Fibroblast of skin of left biceps (primary cell): ENCODE measurements at places on chromosomes 13 and 19.

- DNase-seq = no peak
These were observed 9.1 kb upstream of the LHFPL6 start for GRCh38 chr13:39612023-39612637.

DNA sequence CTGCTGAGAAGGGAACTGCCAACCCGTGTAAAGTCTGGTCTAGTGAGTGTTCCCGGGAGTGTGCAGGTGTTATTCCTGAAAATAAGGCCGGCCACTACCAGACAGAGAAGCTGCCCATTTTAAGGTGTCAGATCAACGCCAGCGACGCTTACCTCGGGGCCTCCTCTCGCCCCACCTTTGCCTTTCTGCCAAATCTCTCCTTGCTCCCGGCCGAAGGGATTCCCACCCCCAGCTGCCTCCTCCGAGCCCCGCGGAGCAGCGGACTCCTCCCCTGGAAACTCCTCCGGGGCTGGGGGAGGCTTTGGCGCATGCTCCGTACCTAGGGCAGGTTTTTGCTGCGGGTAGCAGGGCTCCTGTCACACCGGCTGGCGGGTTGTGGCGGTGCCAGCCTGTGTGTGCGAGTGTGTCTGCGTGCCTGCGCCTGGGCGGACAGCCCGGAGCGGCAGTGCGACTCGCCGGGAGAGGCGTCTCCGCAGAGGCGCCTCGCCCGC, at the start of gene HS6ST3:
TSS of gene HS6ST3 (plus strand) at position 359 of the 491 bp plus-strand sequence.
- DNase-seq = no peak

GRCh38 chr19:10107817-10108367, 1.7 kb downstream of the PPAN start:
- DNase-seq = no peak

GRCh38 chr13:38635030-38635429, 51.8 kb upstream of the FREM2 start:
- no peak for DNase-seq

GRCh38 chr19:771332-771785, 20.4 kb downstream of the MISP start:
- no peak for DNase-seq

- DNase-seq = peak; percentile 2
These were observed 55.2 kb downstream of the SPATA13 start for GRCh38 chr13:24215732-24216131.

- DNase-seq = no peak
These were observed 17.1 kb downstream of the MIER2 start for GRCh38 chr19:327291-328024.

DNA sequence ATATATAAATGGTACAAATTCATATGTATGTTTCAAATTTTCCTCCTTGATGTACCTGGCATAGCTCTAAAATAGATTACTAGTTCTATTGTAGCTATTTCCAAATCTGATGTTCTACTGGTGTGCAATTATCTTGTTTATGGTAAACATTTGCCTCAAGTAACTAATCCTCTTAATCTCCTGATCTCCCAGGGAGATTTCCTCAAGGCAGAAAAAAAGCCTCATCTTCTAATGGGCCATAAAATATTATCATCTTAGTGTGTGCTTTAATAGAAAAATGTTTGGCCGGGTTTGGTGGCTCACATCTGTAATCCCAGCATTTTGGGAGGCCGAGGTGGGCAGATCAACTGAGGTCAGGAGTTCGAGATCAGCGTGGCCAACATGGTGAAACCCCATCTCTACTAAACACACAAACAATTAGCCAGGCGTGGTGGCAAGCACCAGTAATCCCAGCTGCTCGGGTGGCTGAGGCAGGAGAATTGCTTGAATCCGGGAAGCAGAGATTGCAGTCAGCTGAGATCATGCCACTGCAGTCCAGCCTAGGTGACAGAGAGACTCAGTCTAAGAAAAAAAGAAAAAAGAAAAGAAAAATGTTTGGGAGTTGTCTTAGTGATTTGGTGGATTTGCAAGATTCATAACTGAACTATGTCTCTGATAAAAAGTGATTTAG, 498.9 kb upstream of the SLITRK5 start:
- no peak for DNase-seq

- DNase-seq = no peak
These were observed 100.1 kb upstream of the CLDN10 start for GRCh38 chr13:95452375-95452774.

GRCh38 chr13:36084131-36084530, 47.1 kb downstream of the DCLK1 start:
- DNase-seq = no peak

GRCh38 chr19:2142173-2142829, 9.1 kb downstream of the AP3D1 start:
- DNase-seq = no peak

- DNase-seq = peak; percentile 58
These were observed 96.6 kb downstream of the SIPA1L3 start for GRCh38 chr19:38003438-38004185.

DNA sequence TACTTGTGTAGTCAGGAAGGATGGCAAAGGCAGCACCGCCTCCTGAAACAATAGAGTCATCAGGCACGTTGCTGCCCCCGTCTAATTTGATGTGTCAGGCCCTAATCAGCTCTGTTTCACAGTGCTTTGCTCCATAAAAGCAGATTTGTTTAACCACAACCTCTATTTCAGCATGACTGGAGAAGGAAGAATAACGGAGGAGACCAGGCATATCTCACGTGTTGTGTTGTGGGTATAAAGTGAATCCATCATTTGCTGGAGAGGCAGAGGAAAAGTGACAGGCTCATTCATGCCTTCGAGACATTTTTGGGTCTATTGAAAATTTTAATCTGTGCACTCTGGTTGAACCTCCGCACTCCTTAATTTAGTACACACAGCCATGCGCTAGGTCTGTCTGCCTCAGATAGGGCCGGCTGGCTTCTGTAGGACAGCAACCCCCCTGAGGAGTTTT, 940.4 kb upstream of the SLC10A2 start:
- DNase-seq = no peak

DNA sequence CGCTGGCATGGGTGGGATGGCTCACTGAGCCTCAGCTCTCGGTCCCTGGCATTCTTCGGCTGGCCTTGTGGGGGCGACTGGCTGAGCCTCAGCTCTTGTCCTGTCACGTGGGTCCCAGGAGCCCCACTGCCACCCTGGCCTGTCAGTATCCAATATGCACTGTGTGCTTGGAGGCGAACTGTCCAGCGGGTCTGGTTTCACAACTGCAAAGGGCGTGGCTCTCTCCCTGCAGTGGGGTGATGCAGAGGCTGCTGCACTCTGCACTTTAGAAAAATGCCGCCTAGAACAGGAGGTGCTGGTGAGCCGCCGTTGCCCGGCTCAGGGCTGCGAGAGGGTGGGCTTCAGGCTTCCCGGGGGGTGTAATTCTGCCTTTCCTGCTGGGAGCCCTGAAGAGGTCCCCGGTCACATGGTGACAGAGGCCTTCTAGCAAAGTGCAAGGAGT, 17.0 kb upstream of the TMEM255B start:
- DNase-seq = no peak

- DNase-seq = no peak
These were observed 33.0 kb downstream of the CYP4F2 start for GRCh38 chr19:15864824-15865223.

- no peak for DNase-seq
These were observed 35.8 kb upstream of the TM9SF2 start for GRCh38 chr13:99465454-99465853.

GRCh38 chr13:111940892-111941291, 126.1 kb upstream of the SOX1 start:
- DNase-seq = no peak

DNA sequence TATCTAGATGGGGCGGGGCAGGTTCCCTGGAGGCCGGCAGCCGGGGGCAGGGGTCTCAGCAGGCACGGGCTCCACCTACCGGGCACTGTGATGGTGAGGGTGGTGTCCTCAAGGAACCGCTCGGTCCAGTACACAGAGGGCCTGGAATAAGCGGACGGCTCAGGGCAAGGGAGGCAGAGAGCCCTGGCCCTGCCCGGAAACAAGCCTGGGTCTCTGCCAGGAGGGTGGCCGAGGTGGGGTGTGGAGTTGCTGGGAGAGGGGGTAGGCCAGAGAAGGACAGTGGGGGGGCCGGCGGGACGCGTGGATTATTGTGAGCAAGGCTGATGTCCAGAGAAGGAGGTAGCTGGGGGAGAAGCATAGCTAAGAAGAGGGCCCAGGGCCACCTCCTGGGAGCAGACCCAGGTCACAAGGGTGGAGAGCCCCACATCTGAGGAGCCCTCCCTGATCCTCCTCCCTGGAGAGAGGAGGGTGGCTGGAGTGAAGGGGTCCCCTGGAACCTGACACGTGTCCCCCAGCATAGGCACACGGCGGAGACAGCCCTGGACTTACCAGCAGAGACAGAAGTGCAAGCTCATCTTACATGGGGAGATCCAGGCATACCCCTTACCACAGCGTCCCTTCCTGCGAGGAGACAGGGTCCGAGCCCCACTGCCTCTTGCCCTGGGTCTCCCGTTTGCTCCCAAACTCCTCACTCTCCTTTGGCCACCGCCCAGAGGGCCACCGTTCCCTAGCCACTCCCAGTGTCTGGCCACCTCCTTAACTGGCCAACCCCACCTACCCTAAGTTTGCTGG, 29.0 kb upstream of the MIER2 start:
- DNase-seq = no peak

DNA sequence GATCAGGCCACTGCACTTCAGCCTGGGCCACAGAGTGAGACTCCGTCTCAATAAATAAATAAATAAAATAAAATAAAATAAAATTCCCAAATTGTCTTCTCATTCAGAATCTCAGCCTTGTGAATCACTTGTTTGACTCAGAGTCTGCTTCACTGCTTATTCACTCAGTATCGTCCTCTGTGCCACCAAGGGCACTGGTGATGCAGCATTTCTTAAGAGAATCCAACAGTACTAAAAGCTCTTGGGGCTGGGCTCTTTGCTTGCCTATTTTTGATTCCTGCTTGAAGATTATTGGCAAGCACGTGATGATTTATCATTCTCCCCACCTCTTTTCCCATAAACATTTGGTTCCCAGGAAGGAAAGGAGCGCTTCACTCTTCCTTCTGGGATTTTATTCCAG, 54.8 kb upstream of the HMGB1 start:
- DNase-seq = no peak

DNA sequence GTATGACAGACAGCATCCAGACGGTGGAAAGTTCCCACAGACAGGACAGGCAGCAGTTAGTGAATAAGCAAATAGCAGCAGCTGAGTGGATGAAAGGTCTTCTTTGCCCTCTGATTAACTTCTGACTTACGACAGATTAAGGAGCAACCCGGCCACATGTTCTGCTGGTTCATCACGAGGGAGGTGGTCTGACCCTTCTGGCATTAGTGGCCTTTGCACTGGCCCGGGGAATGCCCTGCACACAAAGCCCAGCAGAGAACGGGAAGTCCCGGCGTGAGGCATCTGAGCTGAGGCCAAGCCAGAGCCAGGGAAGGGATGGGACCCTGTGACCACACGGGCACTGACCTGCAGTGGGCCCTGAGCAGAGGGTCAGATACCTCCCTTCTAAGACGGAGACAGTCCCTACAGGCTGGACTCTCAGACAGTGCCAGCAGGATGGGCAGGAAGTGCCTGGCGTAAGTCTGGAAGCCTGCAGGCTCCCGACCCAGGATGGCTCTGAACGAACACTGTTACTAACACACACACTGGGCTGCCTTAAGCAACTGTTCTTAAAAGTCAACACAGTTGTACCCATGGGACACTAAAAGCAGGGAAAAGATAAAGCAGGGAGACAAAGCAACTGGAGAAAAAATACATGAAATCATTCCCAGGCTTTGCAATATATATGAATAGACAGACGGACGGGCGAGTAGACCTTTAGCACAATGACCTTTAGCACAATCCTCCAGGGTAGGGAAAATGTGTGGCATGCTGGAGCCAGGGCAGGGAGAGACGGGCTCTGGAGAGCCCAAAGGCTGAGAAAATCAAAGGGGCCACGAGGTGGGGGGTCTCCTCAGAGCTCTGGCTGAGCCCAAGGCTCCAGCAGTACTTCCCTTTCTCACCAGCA, 6.3 kb downstream of the C19orf12 start:
- DNase-seq = no peak

DNA sequence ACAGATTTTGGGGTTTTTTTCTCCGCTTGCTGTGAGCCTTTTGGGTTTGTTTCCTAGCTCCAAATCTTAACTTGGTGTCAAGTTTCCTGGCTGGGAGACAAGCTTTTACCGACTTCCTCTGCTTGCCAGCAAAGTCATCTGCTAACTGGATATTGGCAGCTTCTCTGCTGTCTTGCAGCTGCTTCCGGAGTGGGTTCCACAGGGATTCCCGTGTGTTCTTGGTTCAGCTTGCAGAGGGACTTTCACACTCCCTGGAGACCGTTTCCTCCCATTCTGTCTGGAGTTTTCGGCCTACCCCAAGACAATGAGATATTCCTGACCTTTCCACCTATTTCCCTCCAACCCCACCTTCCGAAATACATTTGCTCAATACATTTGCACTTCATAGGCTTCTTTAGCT, 2.2 kb upstream of the COLGALT1 start:
- peak; percentile 76 for DNase-seq

- DNase-seq = no peak
These were observed 71.3 kb downstream of the KLF12 start for GRCh38 chr13:74062933-74063332.

GRCh38 chr19:46731007-46731501, 14.1 kb upstream of the PRKD2 start:
- no peak for DNase-seq

- DNase-seq = no peak
These were observed 127.6 kb downstream of the KATNAL1 start for GRCh38 chr13:30179597-30180276.

DNA sequence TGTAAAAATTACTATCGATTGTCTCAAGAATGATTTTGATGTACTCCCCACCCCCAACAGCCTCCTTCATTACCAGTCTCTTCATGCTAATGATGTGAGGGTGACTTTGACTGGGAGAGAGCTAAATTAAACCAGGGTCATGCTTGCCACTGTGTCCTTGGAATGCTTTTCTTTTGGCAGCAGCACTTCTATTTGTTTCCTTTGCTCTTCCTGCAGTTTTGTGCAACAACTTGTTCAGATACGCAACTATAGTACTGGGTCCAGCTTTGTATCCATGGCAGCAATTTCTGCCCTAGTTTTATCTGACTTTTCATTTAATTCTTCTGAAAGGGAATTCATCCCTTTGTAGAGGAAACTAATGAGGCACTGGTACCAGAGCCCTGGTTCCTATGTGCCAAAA, 2792.1 kb downstream of the PCDH9 start:
- no peak for DNase-seq

DNA sequence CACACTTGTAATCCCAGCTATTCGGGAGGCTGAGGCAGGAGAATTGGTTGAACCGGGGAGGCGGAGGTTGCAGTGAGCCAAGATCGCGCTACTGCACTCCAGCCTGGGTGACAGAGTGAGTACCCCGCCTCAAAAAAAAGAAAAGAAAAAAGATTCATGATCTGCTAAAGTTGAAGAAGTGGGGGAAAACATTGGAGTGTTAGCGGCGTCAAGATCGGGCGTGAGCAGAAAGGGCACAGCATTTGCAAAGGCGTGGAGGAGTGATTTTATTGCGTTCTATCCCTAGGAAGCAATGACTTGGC, 874 bp upstream of the DNM2 start:
- no peak for DNase-seq

DNA sequence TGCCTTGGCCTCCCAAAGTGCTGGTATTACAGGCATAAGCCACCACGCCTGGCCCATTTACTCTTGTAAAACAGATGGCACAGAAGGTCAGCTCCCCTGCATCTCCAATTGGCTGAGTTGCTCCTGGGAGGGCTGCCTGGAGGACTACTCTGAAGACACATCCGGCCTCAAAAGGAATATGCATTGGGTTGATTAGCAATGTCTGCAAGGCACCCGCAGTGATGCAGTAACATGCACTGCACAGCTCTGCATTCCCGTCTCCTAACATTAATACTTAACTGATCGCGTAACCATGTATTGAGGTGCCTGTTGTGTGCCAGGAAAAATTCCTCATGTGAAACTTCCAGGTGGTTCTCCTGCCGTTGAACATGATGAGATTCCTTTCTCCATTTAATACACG, 5.0 kb downstream of the ELAVL3 start:
- DNase-seq = no peak

- no peak for DNase-seq
These were observed 25.6 kb downstream of the CARM1 start for GRCh38 chr19:10896851-10897526.
